ENCODE measurements at places on chromosomes 12 and 14. TPM values are rescaled to one million over a fixed set of nuclear protein-coding genes. Genes with fewer than 3 reads are reported as not detected.

Gene DIO3
- total RNA-seq: 0.38 TPM

Gene PTHLH
- total RNA-seq: 0.94 TPM

Gene MIS18BP1
- 22.2 TPM for total RNA-seq

Gene GPR137C
- 1.8 TPM for total RNA-seq

Gene PACS2
- 77.2 TPM for total RNA-seq

Gene RFX4
- not detected for total RNA-seq

Gene OR10AD1
- not detected for total RNA-seq

Gene PZP
- 0.38 TPM for total RNA-seq

Gene STON2
- total RNA-seq: 30.4 TPM

Gene UBR7
- 19.4 TPM for total RNA-seq

Gene AMN
- 16.9 TPM for total RNA-seq

Gene REP15
- total RNA-seq: 2.4 TPM

Gene C12orf42
- total RNA-seq: not detected

Gene ANG
- 10.3 TPM for total RNA-seq

Gene LMBR1L
- 42.8 TPM for total RNA-seq

Gene DGKA
- 36.7 TPM for total RNA-seq

Gene MIP
- not detected for total RNA-seq

Gene GDF3
- not detected for total RNA-seq

Gene PRIMA1
- total RNA-seq: 0.47 TPM

Gene SOAT2
- not detected for total RNA-seq

Gene RNASE7
- not detected for total RNA-seq

Gene INHBE
- total RNA-seq: not detected

Gene MANSC4
- total RNA-seq: not detected

Gene DEPDC4
- total RNA-seq: 1.7 TPM

Gene DLK1
- total RNA-seq: 0.26 TPM

Gene POTEG
- not detected for total RNA-seq

Gene OAS1
- 48.3 TPM for total RNA-seq

Gene MARK3
- 78.8 TPM for total RNA-seq

Gene PLCZ1
- not detected for total RNA-seq

Gene CLEC4C
- not detected for total RNA-seq

Gene ADAM20
- 0.92 TPM for total RNA-seq

Gene CCDC198
- total RNA-seq: not detected

Gene ASCL1
- not detected for total RNA-seq

Gene C12orf54
- total RNA-seq: not detected

Gene C1S
- 326 TPM for total RNA-seq

Gene ADGRD1
- total RNA-seq: 70.2 TPM

Gene TAS2R42
- total RNA-seq: not detected

Gene DHRS7
- 82.3 TPM for total RNA-seq

Gene PCK2
- total RNA-seq: 61.3 TPM

Gene HCAR3
- total RNA-seq: 2.8 TPM

Gene ZNF705A
- not detected for total RNA-seq

Gene GDF11
- total RNA-seq: 10.0 TPM

Gene SMIM41
- total RNA-seq: 0.47 TPM

Gene PIWIL1
- total RNA-seq: not detected

Gene KRT85
- total RNA-seq: not detected
